ENCODE measurements at places on chromosomes 4 and X.

GRCh38 chr4:48798117-48798516, 18.0 kb upstream of the FRYL start:
- no peak for DNase-seq

GRCh38 chr4:158285429-158286216, 75.3 kb downstream of the TMEM144 start:
- DNase-seq = no peak

DNA sequence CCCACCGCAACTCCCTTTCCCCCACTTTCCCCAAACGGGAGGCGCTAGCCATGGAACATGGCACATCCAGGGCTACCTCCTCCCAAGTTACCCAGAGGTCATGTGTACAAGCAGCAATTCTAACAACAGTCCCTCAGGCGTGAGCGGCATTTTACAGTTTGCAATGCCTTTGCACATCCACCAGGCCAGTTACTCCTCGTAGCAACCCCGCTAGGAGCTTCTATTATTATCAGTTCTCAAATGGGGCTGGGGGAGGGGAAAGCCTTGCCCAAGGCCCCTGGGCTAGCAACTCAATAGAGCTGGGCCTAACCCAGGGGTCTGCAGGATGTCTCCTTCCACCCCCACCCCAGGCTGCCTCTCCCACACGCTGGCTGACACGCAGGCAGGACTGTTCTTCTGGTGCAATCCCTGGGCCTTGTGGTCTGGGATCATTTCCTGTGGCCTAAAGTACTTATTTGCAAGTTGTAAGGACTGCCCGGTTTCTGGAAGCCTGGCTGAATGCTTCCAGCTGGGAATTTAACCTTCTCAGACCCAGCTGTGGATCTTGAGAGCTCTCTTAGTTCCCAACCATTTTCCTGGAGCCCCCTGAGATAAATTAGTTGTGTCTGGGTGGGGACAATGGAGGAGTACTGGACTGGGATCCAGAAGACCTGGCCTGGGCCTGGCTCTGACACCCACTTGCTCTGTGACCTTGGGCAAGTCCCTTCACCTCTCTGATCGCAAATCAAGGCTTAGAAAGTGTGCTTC, 27.7 kb downstream of the PJA1 start:
- no peak for DNase-seq

GRCh38 chrX:110741213-110741796, 54.3 kb downstream of the CHRDL1 start:
- DNase-seq = no peak

GRCh38 chr4:33296876-33297455, 2576.8 kb downstream of the PCDH7 start:
- DNase-seq = no peak

DNA sequence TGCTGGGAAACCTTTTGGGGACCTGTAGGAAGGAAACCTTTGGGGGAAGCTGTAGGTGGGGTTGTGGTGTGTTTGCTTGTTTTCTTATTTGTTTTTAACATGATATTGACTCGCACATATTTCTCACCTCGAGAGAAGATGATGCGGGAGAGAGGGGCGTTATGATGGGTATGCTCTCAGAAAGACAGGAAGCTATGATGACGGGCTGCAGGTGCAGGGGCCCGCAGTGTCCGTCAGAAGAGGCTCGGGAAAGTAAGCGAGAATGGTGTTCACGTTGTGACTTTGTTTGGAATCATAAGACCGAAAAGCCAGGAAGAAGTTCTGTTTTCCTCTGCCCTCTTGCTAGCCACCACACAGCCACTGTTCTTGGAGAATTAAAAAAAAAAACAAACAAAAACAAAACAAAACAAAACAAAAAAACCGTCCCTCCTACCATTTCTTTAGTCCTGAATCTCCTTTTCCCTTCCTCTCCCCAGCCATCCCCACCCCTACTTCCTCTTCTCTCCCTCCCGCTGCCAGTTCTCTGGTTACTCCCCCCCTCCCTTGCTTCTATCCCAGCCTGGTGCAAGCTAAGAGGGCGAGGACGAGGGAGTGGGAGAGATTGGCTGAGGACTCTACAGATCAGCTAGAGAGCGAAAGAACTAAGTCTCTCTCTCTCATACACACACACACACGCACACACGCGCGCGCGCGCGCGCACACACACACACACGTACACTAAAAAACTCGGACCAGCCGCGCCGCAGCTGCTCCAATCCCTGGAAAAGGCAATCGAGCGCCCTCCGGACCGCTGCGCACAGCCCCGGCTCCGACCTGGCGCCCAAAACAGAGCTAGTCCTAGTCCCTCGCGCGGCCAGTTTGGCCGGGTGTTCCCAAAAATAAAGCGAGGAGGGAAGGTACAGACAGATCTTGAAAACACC, at the start of gene BMP3:
Gene BMP3, plus strand, starts transcription at position 648 of the 920 bp plus-strand sequence. CDS start 577 bp downstream, outside the sequence.
- DNase-seq = peak; percentile 14

DNA sequence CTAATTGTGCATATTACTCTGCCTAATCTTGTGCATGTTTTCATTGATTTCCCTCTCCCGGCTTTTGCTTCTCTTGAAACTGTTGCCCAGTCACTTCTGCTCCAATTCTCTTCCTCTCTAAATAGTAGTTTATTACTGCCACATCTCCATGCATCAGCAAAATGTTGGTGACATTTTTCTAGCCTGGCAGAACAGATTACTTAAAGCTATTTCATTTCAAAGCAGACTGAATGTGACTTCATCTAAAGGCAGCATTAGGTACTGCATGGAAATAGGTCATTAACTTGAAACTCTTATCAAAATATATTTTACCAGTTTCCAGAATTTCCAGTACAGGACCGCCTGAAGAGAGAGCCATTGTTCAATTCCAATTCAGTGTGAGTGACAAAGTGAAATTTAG, 52.4 kb downstream of the HPGDS start:
- no peak for DNase-seq

GRCh38 chr4:72977936-72978485, 91.5 kb downstream of the COX18 start:
- no peak for DNase-seq

DNA sequence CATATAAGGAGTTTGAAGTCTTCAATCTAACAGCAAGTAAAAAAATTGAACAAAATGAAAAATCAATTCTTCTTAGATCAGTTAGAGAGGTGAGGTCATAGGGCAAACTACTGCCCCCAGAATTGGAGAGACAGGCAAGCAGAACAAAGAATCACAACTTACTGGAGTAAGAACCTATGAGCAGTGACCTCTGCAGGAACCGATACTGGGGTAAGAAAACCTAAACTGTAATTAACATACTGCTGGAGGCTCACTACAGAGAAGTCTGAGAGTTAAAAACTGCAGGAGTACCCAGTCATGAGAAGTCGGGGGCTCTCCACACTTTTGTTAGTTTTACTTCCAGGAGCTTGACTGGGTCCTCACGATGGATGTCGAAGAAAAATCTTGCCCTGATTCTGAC, 16.0 kb downstream of the CLDN22 start:
- DNase-seq = no peak

Data from NCI-H2171 treated with DMSO at 0.1 percent for 48 hours (cell line).